Thoracic aorta (tissue), 2 donors: ENCODE measurements at places on chromosomes 2 and 18.

- DNase-seq, result no peak
These were observed 3.0 kb downstream of the FEV start for GRCh38 chr2:218981881-218982585.

GRCh38 chr2:224156436-224156835 lies 117.3 kb upstream of the SERPINE2 start:
- no peak for DNase-seq

- DNase-seq, result no peak
These were observed 23.3 kb downstream of the OTOF start for GRCh38 chr2:26454561-26455001.

GRCh38 chr2:80396276-80396675 lies 91.7 kb upstream of the LRRTM1 start:
- no peak for DNase-seq

- no peak for DNase-seq
These were observed 80.0 kb downstream of the ETAA1 start for GRCh38 chr2:67476809-67477790.

DNA sequence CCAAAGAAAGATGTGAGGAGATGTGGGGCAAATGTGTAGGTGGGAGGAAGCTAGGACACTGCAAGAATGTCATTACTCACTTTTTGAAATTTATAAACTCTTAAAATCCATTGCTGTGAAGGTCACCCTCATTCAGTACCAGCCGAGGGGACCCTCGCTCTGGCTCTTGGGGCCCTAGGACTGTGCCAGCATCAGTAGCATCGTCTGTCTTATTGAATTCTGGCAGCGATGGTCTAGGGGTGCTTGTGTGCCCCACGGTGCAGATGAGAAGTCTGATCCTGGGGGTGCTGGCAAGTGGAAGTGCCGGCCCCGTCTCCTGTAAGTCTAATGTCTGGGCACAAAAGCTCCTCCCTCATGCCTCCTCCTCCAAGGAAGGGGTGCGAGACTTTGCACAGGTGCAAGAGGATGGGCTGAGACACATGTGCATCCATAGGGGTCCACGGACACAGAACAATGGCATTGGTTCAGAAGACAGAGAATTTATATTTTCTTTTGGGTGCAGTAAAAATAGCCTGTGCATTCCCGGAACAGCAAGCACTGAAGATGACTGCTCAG lies 266.7 kb upstream of the HDAC4 start:
- DNase-seq, result no peak

- DNase-seq, result no peak
These were observed 87.5 kb upstream of the SLC35G4 start for GRCh38 chr18:11521853-11522252.

DNA sequence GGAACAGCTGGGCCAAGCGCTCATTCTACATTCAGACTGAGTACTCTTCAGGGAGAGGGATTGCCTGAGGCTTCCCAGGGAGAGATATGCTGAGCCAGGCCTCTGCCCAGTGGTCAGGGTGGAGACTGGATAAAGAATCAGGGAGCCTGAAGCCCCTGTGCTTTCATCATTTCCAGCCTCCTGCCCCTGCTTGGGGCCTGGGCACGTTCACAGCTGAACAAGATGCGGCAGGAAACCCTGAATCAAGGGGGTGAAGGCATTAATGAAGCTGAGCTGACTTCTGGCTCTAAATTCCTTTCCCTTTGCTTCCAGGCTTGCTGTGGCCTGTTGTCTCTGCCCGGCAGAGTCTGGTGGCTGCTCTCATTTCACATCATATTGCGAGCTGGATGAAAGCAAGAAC lies 35.0 kb downstream of the RPL37A start:
- no peak for DNase-seq

GRCh38 chr2:43133336-43133707 lies 93.1 kb downstream of the ZFP36L2 start:
- no peak for DNase-seq

GRCh38 chr2:181380581-181380980 lies 76.6 kb upstream of the ITGA4 start:
- DNase-seq, result no peak

DNA sequence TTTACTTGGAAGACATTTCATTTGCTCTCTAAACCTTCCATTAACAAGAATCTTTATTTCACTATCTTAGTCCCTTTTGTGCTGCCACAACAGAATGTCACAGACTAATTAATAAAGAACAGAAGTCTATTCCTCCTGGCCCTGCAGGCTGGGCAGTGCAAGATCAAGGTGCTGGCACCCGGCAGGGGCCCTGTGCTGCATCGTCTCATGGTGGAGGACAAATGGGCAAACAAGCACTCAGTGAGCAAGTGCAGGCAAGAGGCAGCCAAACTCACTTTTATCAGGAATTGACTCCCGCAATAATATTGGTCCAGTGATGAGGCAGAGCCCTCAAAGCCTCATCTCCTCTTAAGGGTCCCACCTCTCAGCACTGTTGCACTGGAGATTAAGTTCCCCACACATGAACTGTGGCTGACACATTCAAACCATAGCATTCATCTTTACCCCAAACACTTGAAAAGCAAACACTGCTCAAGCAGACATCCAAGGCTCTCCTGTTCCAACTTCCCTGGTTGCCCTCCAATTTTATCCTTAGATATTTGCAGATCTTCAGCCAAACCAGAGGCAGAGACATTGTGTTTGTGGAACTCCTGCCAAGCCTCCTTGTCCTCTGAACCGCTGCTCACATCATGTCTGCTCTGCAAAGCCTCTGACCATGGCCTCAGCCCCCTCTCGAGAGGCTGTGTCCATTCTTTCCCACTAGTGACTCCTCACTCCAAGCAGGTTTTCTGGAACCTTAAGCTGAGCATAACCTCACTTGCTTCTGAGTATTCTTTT lies 404.4 kb upstream of the SOX11 start:
- no peak for DNase-seq

DNA sequence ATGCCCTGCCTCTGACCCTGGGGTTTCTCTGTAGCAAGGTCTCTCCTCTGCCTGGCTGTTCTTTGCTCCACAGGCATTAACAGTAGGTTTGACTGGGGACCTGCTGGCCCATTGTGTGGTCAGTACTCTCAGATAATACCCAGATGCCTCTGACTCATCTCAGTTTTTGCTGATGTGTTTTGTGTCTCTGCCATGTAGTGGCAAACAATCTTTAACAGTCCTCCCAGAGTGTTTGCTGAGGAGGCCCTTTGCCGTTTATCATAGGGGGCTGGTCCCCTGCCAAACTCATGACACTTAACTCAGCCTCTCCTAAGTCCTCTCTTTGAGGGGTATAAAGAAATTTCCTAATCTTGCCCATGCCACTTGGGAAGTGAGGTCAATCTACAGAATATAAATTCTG lies 793.7 kb upstream of the FANCL start:
- DNase-seq, result no peak

GRCh38 chr2:47056868-47057686 lies 98.0 kb downstream of the STPG4 start:
- no peak for DNase-seq

DNA sequence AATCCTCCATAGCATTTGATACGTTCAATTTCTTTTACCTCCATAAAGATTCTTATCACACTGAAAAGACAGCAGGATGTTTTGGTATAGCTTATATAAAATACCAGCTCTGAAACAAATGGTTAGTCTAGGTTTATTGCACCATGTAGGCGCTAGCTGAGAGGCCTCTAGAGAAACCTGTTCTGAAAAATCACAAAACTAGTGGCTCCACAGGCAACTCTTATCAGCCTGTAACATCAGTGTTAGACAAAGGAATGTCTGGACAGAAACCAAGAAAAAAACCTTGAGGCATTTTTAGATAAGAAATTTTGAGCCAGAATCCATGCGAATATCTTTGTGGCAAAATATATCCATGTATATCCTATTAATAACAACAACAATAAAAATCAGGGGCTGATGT lies 440.4 kb upstream of the MAP2 start:
- no peak for DNase-seq

DNA sequence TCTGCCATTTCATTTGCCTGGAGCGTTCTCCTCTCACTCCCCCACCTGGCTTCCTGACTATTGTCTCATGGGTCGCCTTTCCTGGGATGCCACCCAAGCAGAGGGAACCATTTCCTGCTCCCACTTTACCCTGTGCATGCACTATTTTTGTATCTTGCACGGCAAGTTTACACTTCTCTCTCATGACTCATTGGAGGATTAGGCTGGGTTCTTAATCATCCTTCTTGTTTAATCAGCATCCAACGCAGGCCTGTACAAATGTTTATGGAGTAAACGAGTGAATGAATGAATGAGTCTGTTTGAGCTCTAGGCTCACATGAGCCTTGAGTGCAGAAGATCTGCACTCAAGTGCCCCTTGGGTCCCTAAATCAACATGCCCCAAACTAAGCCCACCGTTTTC lies 3.8 kb upstream of the ARHGAP25 start:
- DNase-seq, result no peak

GRCh38 chr2:10820562-10820961 lies 8.0 kb upstream of the PDIA6 start:
- DNase-seq, result no peak

GRCh38 chr2:137939026-137939425 lies 25.2 kb upstream of the HNMT start:
- no peak for DNase-seq

DNA sequence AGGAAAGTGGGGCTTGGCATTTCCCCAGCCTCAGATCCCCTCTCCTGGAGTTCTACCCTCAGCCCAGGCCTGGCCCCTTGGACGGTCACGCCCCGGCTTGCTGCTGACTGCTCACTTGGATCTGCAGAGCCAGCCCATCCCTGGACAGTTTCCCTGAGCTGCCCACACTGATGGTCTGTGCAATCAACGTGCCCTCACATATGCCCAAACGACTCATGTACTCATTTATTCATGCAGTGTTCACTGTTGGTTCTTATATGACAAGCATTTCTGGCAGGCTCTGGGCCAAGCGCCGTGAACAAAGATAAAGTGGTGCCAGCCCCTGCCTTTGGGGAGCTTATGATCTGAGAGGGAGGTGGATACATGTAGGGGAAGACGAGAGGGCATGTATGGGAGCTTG lies 20.3 kb upstream of the GLI2 start:
- DNase-seq, result no peak

- no peak for DNase-seq
These were observed 203.3 kb downstream of the NR4A2 start for GRCh38 chr2:156129227-156129626.

GRCh38 chr2:29000956-29001355 lies 19.9 kb downstream of the TOGARAM2 start:
- DNase-seq, result no peak

GRCh38 chr2:1011006-1011405 lies 60.4 kb downstream of the SNTG2 start:
- DNase-seq, result no peak

DNA sequence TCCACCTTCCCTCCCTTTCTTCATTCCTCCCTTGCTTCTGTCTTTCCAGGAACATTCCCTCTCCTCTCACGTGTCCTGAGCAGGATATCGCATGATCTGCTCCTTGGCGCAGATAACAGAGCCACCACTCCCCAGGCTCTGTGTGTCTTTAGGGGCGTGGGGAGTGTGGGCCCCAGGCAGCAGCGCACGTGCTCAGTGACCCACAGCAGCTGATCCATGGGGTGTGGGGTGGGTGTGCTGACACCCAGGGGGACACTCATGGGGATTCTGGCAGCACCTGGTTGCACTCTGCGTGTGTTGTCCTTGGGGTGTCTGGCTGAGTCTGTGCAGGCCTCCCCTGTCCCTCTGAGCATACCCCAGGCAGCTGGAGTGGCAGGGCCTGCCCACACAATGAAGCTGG lies 9.9 kb upstream of the FOSL2 start:
- no peak for DNase-seq

DNA sequence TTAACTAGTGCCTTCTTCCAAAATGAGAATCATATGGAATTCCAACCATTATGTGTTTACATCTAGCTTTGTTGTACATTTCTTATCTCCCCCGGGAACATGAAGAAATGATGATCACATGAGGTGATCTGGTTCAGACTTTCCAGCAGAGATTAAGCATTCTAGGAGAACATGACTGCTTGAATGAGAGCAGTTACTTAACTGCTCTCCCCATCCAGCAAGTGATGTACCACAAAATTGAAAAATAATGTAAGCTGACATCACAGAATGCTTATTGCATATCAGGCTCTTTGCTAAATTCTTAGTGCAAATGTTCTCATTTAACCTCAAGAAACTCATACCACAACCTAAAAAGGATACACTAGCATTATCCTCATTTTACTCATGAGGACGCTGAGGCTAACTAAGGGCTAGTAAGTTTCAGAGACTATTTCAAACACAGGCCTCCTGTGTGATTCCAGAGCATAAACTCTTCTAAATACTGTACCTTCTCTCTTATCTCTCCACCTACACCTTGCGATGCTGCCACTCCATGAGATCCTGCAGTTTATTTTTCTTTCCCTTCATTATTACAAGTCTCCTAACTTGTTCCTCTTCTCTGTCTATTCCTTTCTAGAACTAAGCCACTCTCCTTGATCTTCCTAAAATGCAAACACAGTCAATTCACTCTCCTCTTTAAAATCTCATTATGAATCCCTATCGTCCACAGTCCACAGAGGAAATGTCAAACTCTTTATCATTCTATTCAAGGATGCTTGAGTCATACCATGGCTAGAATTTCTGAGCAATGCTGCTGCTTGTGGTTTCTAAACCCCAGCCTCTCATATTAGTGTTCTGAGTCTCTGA lies 1224.8 kb upstream of the ZEB2 start:
- no peak for DNase-seq

GRCh38 chr2:42917425-42917927 lies 125.1 kb upstream of the HAAO start:
- DNase-seq, result no peak

GRCh38 chr18:35159782-35160181 lies 81.1 kb upstream of the ZNF397 start:
- no peak for DNase-seq

DNA sequence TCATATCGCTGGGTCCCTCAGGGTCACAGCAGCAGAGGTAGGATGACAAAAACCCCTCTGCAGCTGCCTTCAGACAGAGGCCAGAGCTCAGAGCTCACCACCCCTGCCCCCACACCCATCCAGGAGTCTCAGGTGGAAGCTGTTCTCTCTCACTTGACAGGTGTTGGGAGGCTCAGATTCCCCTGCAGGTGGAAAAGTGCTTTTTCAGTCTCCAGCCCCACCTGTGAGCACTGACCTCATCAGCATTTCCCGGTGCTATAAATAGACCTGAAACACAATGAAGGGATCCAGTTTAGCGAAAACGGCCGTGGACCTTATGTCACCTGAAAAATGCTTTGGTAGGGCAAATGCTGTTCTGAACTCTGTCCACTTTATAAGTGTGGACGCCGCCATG lies 254.9 kb downstream of the NDUFA10 start:
- DNase-seq, result no peak

- no peak for DNase-seq
These were observed 25.1 kb upstream of the AAK1 start for GRCh38 chr2:69668598-69668997.

DNA sequence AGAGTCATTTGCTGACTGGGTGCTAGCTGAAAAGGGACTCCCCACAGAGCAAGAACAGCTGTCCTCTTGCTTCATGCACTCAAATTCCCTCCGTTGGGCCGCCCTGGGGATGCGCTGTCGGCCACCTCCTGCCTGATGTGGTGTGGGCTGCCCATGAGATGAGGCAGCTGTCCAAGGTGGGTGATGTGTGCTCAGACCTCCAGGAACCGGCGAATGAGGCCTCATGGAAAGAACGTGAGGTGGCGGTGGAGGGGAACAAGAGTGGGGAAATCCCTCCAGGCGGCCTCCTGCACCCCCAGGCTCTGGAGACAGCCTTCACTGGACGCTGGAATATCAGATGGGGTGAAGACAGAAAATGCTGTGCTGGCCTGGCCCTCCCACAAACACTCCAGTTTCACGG lies 79.8 kb downstream of the LONRF2 start:
- no peak for DNase-seq

GRCh38 chr18:44792456-44793061 lies 111.9 kb downstream of the SETBP1 start:
- DNase-seq, result no peak

GRCh38 chr2:162636206-162636728 lies 202.3 kb downstream of the KCNH7 start:
- DNase-seq, result no peak

- no peak for DNase-seq
These were observed 109.4 kb upstream of the FANCL start for GRCh38 chr2:58350484-58350883.
